ENCODE measurements at places on chromosomes 1 and 21. TPM values are rescaled to one million over a fixed set of nuclear protein-coding genes. Genes with fewer than 3 reads are reported as not detected.

- H3K27me3 ChIP-seq, result no peaks in the 10 kb centered on the region
- no peaks in the 10 kb centered on the region for H3K4me1 ChIP-seq
- H3K27ac ChIP-seq, result no peak overlapping the region
- no peak overlapping the region for H3K4me3 ChIP-seq
These were observed 110.5 kb downstream of the MAST2 start for GRCh38 chr1:45913731-45914501.

DNA sequence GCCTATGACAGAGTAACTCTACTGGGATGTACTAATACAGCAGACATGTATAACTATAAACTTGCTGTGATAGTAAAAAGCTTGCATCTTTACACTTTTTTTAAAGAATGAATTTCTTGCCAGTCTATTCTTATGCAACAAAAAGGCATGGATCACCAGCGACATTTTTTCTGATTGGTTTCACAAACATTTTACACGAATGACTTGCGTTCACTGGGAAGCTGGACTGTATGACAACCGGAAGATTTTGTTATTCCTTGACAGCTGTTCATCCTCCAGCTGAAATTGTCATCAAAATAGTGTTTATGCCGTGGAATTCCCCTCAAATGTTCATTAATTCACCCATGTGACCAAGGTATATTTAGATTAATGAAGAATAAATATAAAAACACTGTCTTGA lies 131.0 kb downstream of the XPR1 start:
- no peak for DNase-seq
- no peaks in the 10 kb centered on the region for H3K36me3 ChIP-seq
- no peaks in the 10 kb centered on the region for H3K27me3 ChIP-seq
- H3K4me1 ChIP-seq, result no peaks in the 10 kb centered on the region
- no peak overlapping the region for H3K4me3 ChIP-seq

DNA sequence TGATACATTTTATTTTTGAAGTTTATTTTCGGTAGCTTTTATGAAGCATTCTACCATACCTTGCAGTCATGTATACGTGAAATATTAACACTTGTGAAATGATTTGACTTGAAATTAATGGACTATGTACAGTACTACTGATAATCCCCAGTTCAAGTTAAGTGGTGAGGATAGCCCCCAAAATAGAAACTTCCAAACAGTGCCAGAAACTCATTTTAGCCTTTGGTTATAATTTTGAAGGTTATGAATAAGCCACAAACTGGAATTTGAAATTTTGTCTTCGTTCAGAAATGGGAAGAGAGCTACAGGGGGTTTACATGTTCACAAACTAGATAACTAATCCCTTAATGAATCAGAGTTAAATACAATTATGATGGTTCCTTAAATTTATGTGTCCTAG lies 1.5 kb upstream of the HNRNPU start:
- peaks cover 24% of the 10 kb centered on the region for H3K4me1 ChIP-seq
- H3K36me3 ChIP-seq, result peaks cover 33% of the 10 kb centered on the region
- no peak for DNase-seq
- H3K27me3 ChIP-seq, result no peaks in the 10 kb centered on the region

DNA sequence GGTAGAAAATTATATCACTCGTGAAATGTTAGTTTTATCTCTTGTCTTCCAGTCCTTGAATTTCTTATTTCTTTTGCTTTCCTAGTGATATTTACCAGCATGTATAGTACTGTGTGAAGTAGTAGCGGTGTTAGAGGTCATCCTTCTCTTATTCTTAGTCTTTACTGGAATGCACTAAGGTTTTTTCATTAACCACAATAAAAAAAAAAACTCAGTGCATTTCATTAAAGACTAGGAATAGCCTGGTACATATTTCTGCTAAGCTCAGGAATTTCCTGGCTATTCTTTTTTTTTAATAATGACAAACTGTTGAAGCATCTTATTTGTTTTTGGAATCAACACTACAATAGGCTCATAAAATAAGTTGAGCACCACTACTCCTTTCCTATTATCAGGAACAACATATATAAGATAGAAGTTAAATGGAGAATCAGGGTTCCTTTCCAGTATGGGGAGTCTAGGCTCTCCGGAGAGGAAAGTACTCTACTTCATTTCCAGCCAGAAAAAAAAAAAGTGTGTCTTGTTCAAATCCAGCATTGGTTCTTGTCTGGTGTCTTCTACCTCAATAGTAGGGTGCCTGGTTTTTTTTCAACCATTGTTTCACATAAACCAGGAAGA lies 60.0 kb downstream of the TNFSF18 start:
- H3K27ac ChIP-seq, result peak overlapping the region; percentile 74
- no peaks in the 10 kb centered on the region for H3K36me3 ChIP-seq

Gene LDLRAP1
- total RNA-seq, result 11.8 TPM

Gene SLC41A1
- total RNA-seq, result 21.0 TPM

DNA sequence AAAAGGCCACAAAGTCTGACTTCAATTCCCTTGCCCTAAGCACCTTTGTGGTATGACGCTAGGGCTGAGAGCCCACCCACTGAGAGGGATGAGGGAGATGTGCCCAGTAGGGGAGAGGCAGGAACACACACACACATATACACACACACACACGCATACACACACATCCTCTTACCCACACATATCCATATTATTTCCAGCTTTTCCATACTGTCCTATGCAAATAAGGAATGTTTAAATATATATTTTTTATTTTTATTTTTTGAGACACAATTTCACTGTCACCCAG lies 3.0 kb downstream of the RAB25 start:
- H3K27ac ChIP-seq, result no peak overlapping the region
- no peaks in the 10 kb centered on the region for H3K36me3 ChIP-seq
- H3K27me3 ChIP-seq, result no peaks in the 10 kb centered on the region
- peak; percentile 79 for DNase-seq

Gene LMOD1
- total RNA-seq, result 6.4 TPM

- no peaks in the 10 kb centered on the region for H3K27me3 ChIP-seq
- no peak for DNase-seq
- H3K4me3 ChIP-seq, result no peak overlapping the region
- peaks cover 19% of the 10 kb centered on the region for H3K4me1 ChIP-seq
- no peak overlapping the region for H3K27ac ChIP-seq
These were observed 2.2 kb downstream of the SCYL3 start for GRCh38 chr1:169891539-169891885.

Gene GPR161
- total RNA-seq, result 9.6 TPM

Gene SPRR2E
- total RNA-seq, result not detected

DNA sequence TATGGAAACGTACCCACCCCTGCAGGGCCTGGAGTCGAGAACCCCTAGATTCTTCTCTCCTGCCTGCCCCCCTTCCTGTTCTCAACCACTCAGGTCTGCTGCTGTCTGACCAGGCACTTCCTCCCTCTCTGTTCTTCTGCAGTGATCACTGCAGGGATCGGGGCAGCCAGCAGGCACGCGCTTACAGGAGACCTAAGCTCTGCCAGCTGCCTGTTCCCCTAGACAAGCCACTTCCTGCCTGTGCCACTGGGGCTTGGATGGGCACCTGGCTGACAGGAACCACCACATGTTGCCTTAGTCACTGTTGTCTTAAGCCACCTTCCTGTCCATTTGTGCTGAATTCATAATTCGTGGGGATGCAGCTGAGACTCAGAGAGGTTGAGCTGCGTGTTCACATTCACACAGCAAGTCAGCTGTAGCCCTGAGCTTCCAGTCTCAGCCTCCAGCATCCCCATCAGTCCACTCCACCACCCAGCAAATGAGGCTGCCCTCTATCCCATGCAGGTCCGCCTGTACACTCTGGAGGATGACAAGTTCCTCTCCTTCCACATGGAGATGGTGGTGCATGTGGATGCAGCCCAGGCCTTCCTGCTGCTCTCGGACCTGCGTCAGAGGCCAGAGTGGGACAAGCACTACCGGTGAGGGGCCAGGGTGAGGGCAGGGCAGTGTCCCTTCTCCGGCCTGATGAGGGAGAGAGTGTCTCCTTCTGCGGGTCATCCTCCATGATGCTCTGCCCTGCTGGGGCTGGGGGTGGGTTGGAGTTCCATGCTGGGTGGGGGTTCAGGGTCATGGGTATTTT lies 18.6 kb downstream of the FAM151A start:
- no peaks in the 10 kb centered on the region for H3K27me3 ChIP-seq
- H3K36me3 ChIP-seq, result no peaks in the 10 kb centered on the region
- no peaks in the 10 kb centered on the region for H3K4me1 ChIP-seq
- no peak overlapping the region for H3K27ac ChIP-seq
- H3K4me3 ChIP-seq, result no peak overlapping the region

Gene VCAM1
- 11.0 TPM for total RNA-seq

Gene PARK7
- 479 TPM for total RNA-seq

Gene BARHL2
- total RNA-seq, result not detected

DNA sequence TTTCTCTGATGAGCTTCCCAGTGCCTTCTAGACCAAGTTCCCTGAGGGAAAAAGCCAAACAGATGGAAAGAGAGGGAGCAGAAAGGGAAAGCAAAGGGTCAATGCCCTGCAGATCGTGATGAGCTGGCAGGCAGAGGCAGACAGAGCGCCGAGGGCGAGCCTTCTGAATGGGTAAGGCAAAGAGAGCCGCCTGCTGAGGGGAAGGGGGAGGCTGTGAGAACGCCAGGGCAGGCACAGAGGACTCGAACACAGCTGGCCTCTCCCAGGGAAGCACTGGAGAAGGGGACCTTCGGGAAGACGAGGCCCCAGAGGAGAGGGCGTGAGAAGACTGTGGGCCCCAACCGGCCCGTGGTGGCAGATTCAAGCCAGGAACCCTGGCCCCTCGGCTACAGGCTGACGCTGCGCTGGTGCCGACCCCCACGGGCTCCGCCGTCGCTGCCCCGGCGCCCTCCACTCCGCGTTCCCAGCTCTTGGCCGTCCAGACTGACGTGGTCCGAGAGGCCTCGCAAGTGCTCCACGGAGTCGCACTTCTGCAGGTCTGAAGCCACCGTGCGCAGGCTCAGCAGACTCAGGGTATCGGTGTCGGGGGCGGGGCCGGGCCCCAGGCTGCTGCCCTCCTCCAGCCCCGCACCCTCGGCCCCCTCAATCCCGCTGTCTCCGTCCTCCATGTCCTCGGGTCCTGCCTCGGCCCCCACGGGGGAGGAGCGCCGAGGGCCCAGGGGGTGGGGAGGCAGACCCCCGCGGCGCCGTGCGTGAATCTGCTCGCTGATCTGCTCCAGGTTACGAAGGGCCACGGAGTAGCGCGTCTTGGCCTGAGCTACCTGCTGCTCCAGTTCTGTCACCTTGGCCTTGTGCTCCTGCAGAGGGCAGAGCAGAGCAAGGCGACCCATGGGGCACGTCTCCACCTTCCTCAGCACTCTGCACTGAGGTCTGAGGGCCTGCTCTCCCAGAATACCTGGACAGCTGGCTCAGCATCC lies 13.9 kb downstream of the SH3BP5L start:
- H3K36me3 ChIP-seq, result peaks cover 63% of the 10 kb centered on the region
- H3K4me1 ChIP-seq, result peaks cover 8% of the 10 kb centered on the region
- H3K27me3 ChIP-seq, result no peaks in the 10 kb centered on the region

Gene EPS15
- total RNA-seq, result 30.4 TPM

- H3K4me1 ChIP-seq, result peaks cover 4% of the 10 kb centered on the region
- no peak for DNase-seq
- H3K4me3 ChIP-seq, result no peak overlapping the region
- no peak overlapping the region for H3K27ac ChIP-seq
- peaks cover 18% of the 10 kb centered on the region for H3K36me3 ChIP-seq
These were observed 53.6 kb upstream of the HP1BP3 start for GRCh38 chr1:20840731-20841130.

- no peaks in the 10 kb centered on the region for H3K4me1 ChIP-seq
- H3K27me3 ChIP-seq, result no peaks in the 10 kb centered on the region
- no peak for DNase-seq
These were observed 39.7 kb downstream of the URB1 start for GRCh38 chr21:32353002-32353711.

GRCh38 chr1:30700528-30701257 lies 22.7 kb downstream of the MATN1 start:
- H3K4me1 ChIP-seq, result peaks cover 10% of the 10 kb centered on the region
- no peaks in the 10 kb centered on the region for H3K27me3 ChIP-seq
- no peaks in the 10 kb centered on the region for H3K36me3 ChIP-seq
- DNase-seq, result peak; percentile 66

- no peaks in the 10 kb centered on the region for H3K36me3 ChIP-seq
- no peaks in the 10 kb centered on the region for H3K4me1 ChIP-seq
- 0 out of 2 replicates have a peak, but pooled peaks cover 3% of the 10 kb centered on the region for H3K27me3 ChIP-seq
These were observed 219.0 kb upstream of the POU3F1 start for GRCh38 chr1:38265293-38266196.

Gene APOBEC4
- total RNA-seq, result not detected

DNA sequence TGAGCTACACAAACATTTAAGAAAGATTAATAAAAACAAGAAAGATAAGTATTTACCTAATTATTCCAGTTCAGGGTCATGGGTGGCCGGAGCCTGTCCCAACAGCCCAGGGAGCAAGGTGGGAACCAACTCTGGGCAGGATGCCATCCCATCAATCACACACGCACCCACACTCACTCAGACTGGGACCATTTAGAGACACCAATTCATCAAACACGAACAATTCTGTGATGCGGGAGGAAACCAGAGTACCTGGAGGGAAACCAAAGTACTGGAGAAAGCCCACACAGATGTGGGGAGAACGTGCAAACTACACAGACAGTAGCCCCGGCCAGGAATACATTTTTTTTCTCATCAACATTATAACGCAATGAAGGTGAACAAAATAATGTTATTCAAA lies 16.2 kb downstream of the WASF2 start:
- no peak overlapping the region for H3K27ac ChIP-seq
- DNase-seq, result no peak
- H3K4me3 ChIP-seq, result no peak overlapping the region
- no peaks in the 10 kb centered on the region for H3K27me3 ChIP-seq
- H3K4me1 ChIP-seq, result no peaks in the 10 kb centered on the region
- H3K36me3 ChIP-seq, result peaks cover 13% of the 10 kb centered on the region

GRCh38 chr1:18799454-18799853 lies 60.0 kb downstream of the TAS1R2 start:
- H3K36me3 ChIP-seq, result no peaks in the 10 kb centered on the region
- no peaks in the 10 kb centered on the region for H3K4me1 ChIP-seq
- H3K27ac ChIP-seq, result no peak overlapping the region

DNA sequence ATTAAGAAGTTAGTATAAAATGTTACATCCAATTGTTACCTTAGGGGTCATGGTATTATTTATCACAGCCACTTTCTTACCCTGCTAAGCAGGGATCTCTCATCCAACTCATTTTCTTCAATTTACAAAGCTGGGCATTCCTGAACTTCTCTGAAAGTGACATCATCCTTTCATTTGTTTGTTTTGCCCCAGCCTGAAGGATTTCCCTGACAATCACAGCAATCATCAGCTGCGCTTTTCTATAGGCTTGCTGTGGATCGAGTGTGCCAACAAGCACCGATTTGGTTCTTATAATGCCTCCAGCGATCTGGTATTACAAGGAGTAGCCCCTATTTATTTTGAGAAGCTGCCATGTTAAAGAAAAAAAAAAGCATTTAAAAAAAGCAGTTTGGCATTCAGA lies 240.2 kb downstream of the USH2A start:
- H3K4me3 ChIP-seq, result no peak overlapping the region
- no peaks in the 10 kb centered on the region for H3K36me3 ChIP-seq
- no peak for DNase-seq
- H3K27ac ChIP-seq, result no peak overlapping the region
- H3K27me3 ChIP-seq, result no peaks in the 10 kb centered on the region
- H3K4me1 ChIP-seq, result no peaks in the 10 kb centered on the region

- no peak for DNase-seq
- no peak overlapping the region for H3K27ac ChIP-seq
- H3K4me3 ChIP-seq, result no peak overlapping the region
- no peaks in the 10 kb centered on the region for H3K27me3 ChIP-seq
- H3K4me1 ChIP-seq, result no peaks in the 10 kb centered on the region
These were observed 998.6 kb upstream of the NCAM2 start for GRCh38 chr21:19999369-20000272.

- no peaks in the 10 kb centered on the region for H3K4me1 ChIP-seq
- no peak overlapping the region for H3K4me3 ChIP-seq
- H3K27me3 ChIP-seq, result no peaks in the 10 kb centered on the region
- H3K27ac ChIP-seq, result no peak overlapping the region
- no peaks in the 10 kb centered on the region for H3K36me3 ChIP-seq
- DNase-seq, result no peak
These were observed 38.2 kb downstream of the BRINP2 start for GRCh38 chr1:177208920-177209319.

Gene SYT14
- total RNA-seq, result 1.00 TPM

Gene RGS8
- not detected for total RNA-seq

All from SJSA1 (cell line).